ENCODE measurements at places on chromosomes 12 and 14. TPM values are rescaled to one million over a fixed set of nuclear protein-coding genes. Genes with fewer than 3 reads are reported as not detected.

The ERP27 gene
- total RNA-seq = 0.75 TPM

The RERGL gene
- total RNA-seq = not detected

The GPRC5D gene
- not detected for total RNA-seq

The APPL2 gene
- 111 TPM for total RNA-seq

The CLEC4A gene
- 0.35 TPM for total RNA-seq

The KRT79 gene
- not detected for total RNA-seq

The LIN52 gene
- total RNA-seq = 5.1 TPM

The TAMALIN gene
- total RNA-seq = 2.2 TPM

The WDHD1 gene
- 13.4 TPM for total RNA-seq

The ASPG gene
- 0.89 TPM for total RNA-seq

The FGD6 gene
- total RNA-seq = 33.9 TPM

The NXPH4 gene
- total RNA-seq = 0.40 TPM

The SDR9C7 gene
- total RNA-seq = not detected

The CAMKK2 gene
- 21.1 TPM for total RNA-seq

The CACNA2D4 gene
- 0.17 TPM for total RNA-seq

DNA sequence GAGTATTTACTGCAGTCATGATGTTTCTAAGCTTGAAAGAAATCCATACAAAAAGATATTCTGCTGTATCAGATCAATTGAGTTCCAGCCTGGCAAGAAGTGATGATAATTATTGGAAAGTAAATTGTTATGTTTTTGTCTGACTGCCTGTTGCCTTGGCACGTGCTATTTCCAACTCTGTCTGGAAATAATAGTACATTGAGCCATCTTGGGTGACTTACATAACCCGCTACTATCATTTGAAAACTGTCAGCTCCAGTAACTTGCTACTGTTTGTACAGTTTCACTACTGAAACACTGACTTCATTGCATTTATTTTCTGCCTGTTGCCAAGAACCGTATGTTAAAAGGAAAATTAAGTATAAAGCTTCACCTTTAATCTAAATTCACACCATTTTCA lies 318.6 kb downstream of the ITPR2 start:
- no peak for DNase-seq

DNA sequence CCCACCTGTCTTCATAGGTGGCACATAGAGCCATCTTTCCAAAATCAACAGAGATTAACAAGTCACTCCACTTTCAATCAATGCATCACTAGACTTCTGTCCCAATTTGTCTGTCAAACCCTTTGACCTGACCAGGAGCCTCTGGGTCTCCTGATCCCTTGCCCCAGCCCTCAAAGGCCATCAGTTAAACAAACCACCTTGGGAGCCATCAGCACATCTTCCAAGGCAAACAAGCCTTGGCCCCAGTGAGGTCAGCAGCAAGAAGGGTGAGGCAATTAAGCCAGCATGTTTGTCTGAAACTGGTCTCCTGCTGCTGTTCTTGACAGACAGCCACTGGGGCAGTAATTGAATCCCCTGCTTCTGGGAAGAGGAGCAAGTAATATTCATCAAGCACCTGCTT lies 742.8 kb upstream of the TBX3 start:
- no peak for DNase-seq

DNA sequence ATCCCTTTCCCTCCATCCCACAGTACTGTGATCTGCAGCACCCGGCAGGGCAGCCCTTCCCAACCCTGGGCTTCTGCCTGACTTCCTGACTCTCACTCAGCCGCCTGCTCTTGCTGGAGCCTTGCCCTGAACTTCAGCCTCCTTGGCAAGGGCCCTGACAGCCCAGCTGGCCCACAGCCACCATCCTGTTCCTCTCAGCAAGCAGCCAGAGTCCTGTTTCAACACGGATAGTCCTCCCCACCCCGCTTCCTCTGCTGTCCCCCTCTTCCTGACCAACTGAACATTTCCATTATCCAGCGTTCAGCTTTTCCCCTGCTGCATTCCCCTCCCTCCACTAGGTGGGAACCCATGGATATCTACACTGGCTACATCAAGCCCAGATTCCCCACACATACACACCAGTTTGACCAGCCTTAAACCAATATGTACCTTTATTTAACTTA lies 74.0 kb upstream of the MDM1 start:
- peak; percentile 84 for DNase-seq

GRCh38 chr12:10065241-10065640 lies 33.5 kb downstream of the CLEC1A start:
- no peak for DNase-seq

- DNase-seq = no peak
Measured at GRCh38 chr14:24038686-24039085, 13.1 kb upstream of the CARMIL3 start.

DNA sequence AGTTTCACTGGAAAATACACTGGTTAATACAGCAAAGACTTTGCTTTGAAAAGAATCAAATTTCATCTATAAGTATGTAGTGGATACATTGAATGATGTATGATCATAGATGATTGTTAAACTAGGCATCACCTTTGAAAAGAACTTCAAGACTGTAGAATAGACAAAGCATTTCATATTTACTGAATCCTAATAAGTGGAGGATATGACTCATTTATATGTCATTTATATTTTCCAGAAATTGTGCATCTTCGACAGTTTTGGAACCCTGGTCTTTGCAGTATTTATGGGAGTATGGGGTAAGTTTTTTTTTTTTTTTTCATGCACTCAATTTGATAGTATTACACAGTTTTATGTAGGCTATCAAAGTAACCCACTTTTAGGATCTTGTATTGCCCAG lies 161.9 kb downstream of the ANO6 start:
- DNase-seq = no peak

- DNase-seq = no peak
Measured at GRCh38 chr12:69579029-69579428, 6.2 kb upstream of the CCT2 start.

DNA sequence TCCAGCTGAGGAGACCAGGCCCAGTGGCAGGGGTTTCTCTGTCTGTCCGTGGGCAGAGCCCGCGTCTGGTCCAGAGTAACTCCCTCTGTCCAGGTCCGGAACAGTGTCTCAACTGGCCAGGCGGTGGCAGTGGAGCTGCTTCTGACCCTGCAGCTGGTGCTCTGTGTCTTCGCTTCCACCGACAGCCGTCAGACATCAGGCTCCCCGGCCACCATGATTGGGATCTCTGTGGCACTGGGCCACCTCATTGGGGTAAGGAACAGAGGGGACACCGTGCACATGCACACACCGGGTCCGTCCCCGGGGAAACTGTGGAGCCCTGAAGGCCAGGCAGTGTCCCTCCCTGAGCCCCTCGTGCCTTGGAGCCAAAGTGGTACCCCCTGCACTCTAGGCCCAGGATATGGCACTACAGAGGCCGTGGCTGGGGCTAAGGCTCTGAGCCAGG lies 1.5 kb downstream of the AQP6 start:
- peak; percentile 47 for DNase-seq

DNA sequence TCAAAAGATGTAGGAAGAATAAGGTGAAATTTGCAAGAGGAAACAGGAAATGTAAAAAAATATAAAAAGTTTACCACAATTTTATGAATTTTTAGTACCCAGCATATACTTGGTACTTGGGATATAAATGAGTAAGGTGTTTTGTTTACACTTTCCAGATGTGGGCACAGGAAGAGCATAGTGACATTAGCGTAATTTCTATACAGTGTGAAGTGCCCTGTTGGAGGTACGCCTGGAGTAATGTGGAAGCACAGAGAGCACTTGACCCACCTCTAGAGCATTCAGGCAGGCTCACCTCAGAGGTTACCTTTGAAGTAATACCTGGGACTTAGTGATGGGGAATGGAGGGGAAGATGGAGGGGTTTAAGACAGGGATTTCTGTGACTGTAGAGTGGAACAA lies 89.5 kb downstream of the AEBP2 start:
- DNase-seq = no peak

- no peak for DNase-seq
Measured at GRCh38 chr12:88113871-88114270, 28.0 kb downstream of the CEP290 start.

DNA sequence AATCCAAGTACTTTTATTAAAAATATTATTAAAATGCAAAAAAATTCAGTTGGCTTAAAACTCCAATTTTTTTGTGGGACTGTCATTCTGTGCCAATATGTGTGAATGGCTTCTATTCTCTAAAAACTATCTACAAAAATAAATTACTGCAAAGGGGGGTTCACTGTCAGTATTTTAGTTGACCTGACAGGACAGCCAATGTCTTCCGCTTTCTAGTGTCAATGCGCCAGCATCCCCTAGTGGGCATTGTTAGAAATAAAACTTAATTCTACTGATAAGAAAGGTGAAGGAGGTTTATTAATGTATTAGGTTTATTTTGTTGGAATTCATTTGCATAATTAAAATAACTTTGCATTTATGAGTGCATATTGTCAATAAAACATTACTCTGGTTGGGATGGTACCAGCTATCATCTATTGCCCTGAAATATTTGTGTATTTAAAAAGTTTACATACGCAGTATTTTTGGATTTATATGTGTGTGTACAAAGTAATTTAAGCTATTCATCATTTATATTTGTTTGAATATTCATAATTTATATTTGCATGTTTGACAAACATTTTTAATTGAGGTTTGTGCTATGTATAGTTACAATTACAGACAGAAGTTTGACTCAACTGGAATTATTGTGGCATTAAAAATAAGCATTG lies 527.2 kb downstream of the FLRT2 start:
- peak; percentile 19 for DNase-seq

DNA sequence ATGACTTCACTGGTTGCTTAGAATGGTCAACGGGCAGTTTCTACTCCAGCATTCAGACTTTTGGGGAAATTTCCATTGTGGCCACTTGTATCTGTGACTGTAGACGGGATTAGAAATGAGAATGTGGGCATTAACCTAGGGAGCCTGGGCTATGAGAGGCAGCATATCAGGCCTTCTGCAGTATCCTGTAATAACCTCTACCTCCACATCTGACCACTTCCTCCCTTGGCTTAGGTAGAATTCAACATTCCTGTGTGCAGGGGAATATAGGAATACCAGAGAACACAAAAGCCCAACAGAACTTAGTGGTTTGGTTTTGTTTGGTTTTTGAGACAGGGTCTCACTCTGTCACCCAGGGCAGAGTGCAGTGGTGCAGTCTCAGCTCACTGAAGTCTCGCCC lies 76.4 kb upstream of the HOXC13 start:
- no peak for DNase-seq

DNA sequence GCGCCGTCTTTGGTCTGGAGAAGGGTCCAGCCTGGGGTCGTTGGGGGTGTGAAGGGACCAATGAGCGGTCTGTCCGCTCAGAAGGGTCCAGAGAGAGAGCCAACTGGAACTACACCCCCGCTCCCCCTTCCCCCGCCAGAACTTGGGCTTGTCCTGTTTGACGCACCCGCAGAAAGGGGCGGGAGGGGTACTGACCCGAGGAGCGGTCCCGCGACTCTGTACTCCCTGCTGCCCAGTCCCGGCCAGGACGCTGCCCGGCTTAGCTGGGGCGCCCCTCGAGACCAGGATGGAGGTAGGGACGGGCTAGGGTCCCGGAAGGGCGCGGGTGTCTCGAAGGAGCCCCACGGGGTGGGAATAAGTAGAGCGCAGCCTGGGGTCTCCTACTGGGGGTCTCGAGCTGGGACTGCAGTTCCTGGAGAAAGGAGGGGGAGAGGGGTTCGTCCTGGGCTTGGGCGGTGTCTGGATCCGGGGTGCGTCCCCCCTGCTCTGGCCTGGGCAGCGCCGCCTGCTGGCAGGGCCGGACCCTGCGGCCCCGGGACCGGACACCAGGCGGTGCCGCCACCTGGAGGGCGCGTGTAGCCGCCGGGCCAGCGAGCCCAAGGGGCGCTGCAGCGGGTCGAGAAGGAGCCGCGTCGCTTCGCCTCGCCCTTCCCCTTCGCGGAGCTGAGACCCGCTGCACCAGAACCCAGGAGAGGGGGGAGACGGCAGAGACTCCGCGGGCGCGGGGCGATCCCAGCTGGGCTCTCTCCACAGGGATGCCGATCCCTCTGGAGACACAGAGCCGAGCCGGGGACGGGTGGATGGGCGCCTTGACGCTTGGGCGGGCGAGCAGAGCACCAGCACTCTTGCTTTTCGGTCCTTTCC lies 3.8 kb upstream of the CACNB3 start:
- peak; percentile 35 for DNase-seq

- no peak for DNase-seq
Measured at GRCh38 chr12:88200029-88200428, 57.9 kb downstream of the TMTC3 start.

DNA sequence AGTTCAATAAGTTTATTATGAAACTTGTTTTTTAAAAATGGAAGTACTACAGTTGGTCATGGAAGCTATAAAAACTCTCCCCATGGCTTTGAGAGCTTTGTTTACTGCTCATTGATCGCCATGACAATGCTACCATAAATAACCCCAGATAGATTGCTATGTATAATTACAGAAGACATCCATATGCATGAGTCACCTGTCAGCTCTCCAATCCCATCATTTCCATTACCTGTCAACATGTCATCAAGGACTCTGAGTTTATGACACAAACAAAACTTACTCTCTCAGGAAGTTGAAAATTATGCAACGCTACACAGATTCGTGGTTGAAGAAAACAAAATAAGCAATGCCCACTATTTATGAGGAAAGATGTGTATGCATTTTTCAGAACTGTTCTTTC lies 144.4 kb downstream of the SEC23A start:
- DNase-seq = peak; percentile 11

DNA sequence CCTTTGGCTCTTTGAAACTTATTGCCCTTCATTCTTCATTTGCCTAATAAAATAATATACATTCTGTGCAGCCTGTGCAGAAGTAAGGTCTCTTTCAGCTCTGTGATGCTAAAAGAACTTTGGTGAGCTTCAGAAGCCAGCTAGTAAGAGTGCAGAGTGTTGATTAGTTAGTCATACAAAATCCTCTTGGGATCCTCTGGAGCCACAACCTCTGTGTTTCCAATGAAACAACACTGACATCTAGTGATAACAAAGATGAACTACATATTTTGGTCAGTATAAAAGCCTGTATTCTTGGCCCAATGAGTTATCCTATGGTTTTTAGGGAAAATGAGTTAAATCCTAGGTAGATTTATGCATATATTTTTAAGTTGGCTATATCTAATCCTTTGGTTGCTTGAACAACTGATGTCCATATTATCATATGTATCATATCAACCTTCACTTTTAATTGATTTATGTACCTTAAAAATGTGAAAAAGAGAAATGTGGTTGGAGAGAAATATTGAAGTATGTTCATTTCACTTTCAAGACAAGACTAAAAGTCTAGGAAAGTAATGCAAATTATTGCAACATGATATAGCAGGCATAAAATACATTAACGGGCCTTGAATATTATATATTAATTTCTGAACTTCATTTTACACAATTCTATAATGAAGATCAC lies 158.4 kb downstream of the KLHL28 start:
- peak; percentile 69 for DNase-seq

DNA sequence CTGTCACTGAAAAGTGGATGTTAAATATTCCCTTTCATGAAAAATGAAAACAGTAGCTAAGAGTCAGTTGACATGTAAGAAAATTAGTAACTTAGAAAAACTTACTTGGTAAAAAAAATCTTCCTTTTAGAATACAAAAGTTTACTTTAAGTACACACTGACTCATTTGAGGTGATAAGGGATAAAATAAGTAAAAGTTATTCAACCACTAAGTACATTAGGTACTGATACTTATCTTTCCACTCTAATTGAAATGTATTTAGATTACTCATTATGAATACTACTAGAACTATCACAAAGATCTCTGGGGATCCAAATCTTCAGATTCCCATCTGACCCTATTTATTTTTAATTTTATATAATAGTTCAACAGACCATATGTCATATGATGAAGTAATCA lies 12.2 kb downstream of the SYCP3 start:
- DNase-seq = peak; percentile 44
